ENCODE measurements at places on chromosomes 6 and 20.

- peak; percentile 33 for DNase-seq
These were observed 39.2 kb downstream of the ZMYND8 start for GRCh38 chr20:47317127-47317895.

DNA sequence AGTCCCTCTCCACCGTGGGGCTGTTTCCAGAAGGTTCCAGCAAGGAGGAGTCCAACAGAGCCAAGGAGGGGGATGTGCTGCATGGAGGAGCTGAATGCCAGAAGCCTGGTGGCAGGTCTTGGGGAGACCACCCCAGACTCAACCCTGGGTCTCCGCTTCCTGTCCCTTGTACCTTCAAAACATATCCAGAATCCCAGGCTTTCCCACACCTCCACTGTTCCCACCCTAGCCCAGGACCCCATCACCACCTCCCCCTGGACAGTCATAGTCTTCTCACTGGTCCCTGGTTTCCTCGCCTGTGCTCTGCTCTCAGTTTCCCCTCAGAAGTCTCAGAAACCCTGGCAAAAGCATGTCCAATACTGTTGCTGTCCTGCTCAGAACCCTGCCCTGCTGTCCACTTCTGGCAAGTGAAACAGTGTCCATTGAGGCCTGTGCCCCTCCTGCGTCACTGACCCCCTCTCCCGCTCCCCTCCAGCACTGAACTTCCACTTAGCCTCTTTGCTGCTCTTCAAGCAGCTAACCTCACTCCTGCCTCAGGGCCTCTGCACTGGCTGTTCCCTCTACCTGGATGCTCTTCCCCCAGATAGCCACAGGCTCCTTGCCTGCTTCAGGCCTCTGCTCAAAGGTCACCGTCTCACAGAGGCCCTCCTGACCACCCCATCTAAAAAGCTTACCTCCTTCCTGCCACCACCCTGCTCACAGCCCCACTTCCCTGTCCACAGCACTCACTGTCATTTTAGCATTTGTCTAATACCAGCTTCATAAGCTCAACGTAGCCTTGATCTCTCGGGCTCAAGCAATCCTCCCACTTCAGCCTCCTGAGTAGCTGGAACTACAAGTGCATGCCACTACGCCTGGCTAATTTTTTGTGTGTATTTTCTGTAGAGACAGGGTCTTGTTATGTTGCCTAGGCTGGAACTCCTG is 169.2 kb downstream of the GRM4 start:
- DNase-seq = no peak

DNA sequence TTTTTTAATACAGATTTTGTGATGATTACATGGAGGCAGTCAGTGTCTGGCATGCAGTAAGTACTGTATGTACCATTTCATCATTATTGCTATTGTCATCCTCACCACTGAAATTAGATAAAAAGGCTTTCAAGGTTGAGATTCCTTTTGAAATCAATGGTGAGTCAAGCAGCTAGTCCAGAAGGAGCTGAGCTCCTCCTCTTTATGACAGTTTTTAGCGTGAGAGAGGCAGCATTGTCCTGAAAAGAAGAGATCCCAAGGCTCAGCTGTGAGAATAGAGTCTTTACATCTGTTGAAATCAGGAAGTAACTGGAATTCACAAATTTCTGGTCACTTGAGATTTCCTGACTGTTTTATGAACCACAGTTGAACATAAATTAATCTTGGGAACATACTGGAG is 161.9 kb downstream of the PAX1 start:
- no peak for DNase-seq

DNA sequence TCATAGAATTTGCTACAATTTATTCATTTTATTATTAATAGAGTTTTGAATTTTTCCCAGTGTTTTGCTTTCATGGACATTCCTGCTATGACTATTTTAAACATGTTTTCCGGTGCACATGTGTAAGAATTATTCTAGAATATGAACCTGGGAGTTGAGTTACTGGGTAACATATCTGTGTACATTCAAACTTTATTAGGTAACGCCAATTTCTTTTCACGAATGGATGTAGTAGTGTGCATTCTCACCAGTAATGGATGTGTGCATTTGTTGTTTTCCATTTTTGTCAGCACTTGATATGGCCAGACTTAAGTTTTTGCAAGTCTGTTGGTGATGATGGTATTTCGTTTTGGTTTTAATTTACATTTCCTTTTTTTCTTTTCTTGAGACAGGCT is 118.8 kb downstream of the CDKAL1 start:
- no peak for DNase-seq

- DNase-seq = no peak
These were observed 203.7 kb downstream of the SYNDIG1 start for GRCh38 chr20:24672886-24673677.

DNA sequence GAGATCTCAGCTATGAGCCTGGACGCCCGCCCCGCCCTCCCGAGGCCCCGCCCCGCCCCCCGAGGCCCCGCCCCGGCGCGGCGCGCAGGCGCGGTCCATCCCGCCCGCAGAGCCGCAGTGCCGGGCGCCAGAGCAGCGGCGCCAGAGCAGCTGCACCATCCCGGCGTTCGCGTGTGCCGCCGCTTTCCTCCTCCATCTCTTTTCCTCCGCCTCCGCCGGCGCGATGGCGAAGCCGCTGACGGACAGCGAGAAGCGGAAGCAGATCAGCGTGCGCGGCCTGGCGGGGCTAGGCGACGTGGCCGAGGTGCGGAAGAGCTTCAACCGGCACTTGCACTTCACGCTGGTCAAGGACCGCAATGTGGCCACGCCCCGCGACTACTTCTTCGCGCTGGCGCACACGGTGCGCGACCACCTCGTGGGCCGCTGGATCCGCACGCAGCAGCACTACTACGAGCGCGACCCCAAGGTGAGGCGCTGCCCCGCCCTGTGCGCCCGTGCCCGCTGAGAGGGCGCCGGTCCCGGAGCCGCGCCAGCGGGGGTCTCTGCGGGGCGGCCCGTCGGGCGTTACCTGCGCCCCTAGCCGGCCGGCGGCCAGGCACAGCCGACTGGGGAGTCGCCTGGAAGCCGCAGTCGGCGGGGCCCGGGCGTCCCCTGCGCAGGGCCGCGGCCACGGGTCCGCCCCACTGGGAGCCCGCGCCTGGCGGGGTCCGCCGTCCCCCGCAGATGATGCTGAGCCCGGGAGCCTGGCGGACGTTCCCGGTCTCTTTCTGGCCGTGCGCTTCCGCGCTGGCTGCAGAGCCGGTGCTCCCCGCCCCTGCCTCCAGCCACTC is at the start of gene PYGB:
Gene PYGB, plus strand, starts transcription at position 130 of the 830 bp plus-strand sequence. Its CDS starts 94 bp downstream, at position 224.
- peak; percentile 80 for DNase-seq

DNA sequence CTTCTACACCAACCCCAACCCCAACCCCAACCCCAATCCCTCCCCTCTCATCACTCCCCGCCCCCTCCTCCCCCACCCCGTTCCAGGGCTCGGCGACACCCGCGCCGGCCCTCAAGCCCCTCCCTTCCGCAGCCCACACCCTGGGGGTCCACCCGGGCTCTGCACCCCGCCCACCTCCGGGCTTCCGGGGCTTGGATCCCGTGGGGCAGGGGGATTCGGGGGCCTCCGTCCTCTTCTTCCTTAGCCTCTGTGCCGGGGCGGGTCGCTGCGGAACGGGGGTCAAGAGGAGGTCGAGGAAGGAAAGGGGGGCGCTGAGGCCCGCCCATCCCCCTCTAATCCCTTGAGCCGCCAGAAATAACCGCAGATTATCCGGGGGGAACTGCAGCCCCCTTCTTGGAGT is 690 bp downstream of the TULP1 start:
- no peak for DNase-seq

DNA sequence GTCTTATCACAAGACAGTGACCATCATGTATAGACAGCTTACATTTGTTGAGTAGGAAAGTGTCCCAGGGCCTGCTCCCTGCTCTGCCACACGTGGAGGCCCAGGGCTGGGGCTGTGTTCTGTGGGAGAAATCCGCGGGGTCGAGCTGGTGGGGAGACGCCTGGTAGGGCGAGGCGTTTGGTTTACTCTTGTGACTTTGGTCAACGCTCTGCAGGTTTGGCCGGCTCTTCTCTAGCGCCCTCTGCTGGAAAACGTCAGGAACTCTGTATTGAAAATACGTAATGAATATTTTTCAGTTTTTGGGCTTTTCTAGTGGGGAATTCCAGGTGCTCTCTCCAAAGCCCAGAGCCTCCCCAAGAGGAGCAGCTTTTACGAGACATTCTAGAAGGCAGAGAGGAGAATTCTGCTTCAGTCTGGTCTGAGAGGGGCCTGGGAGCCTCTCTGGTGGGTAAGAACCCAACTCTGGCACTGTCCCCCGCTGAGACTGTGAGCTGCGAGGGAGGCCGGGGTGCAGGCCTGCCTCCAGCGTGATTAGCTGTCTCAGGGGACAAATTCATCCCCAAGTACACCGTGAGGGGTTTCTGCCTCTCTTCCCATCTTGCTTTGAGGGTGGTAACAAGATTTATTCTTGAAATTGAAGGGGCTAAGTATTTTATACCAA is 112.6 kb upstream of the RALGAPA2 start:
- peak; percentile 74 for DNase-seq

DNA sequence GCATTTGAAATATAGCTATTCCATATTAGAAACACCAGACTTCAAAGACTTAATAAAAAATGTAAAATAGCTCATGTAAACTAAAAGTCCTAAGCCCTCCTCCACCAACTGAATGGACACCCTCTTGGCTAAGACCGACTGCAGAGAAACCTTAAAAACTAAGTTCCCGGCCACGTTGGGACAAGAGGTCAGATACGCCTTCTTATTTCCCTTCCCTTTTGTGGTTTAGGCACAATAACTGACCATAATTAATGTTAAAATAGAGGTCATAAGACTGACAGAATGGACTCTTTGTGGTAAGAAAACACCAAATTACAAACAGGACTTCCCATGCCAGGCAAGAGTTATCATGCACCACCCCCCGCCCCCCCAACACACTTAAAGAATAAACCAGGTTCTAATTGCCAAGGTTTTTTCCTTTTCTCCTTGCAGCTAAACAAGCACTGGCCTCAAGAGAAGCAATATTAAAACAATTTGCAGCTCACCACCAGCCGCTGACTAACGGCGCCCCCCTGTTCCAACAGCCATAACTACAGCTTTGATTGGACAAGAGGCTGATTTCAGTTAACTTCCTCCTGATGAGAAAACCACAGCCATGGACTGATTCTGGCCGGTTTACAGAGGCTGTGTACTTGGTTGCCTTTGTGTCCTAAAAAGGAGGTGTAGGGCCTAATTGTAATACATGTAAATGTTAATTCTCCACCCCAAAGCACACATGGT is 10.7 kb upstream of the LAMP5 start:
- no peak for DNase-seq

GRCh38 chr6:43269273-43270007 is 26.2 kb downstream of the TTBK1 start:
- DNase-seq = no peak

GRCh38 chr20:63265891-63266515 is 6.6 kb upstream of the ARFGAP1 start:
- DNase-seq = no peak

DNA sequence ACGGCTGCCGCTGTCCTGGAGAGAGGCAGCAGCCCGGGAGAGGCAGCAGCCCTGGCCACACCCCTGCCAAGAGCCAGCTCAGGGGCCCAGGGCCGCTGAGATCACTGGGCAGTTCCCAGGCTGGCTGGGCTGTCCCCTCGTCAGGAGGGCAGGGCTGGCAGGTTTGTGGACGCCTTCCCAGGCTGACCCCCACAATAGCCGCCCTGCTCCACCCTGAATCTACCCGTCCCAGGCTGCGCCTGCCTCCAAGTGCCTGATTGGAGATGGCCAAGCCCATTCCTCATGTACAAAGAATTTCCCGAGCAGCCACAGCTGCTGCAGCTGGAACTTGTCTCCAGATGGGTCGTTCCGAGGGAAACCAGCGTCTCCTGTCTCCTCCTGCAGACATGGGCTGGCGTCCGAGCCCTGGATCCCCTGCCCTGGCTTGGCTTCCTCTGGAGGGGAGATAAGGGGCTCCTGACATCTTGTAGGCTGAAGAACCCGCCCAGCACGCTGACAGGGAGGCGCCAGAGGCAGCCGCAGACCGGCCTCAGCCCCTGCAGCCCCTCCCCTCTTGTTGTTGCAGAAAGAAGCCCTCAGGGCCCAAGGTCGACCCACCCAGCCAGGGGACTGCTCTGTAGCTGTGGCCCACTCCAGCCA is 9.4 kb upstream of the GATA5 start:
- DNase-seq = no peak

DNA sequence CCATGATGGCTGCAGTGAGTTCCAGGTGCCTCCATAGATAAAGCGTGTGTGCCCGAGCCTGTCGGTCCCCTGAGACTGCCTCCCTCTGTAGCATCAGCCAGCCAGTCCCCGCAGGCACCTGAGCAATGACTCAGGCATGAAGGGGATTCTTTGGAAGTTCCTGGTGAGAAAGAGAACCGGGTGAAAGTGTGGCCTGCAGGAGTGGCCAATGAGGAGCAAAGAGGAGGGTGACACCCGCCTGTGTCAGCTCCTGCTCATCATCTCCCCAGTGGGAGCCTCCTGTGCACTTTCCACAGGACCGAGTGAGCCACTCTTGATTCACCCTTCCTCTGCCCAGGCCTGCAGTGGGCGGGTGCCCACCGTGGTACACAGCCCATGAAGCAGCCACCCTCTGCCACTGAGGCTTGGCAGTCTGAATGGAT is 71.2 kb upstream of the PTPN1 start:
- DNase-seq = no peak

DNA sequence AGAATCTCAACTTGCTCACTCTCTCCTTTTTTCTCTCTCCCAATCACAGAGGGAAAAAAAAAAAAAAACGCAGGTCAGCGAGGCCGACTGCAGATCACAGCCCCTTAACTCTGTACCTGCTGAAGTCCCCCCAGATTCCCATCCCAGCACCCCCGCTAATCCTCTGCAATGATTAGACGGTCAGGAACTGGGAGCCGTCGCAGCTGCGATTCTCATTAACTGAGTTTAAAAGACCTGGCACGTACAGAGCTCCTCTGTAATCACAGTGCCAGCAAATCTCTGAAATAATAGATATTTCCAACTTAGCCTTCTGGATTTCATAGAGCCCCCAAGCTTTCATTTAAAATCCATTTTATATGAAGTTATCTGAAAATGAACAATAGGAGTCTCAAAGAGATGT is 84.4 kb downstream of the ANKRD60 start:
- DNase-seq = no peak

GRCh38 chr6:108714101-108714765 is 134.0 kb upstream of the ARMC2 start:
- no peak for DNase-seq

DNA sequence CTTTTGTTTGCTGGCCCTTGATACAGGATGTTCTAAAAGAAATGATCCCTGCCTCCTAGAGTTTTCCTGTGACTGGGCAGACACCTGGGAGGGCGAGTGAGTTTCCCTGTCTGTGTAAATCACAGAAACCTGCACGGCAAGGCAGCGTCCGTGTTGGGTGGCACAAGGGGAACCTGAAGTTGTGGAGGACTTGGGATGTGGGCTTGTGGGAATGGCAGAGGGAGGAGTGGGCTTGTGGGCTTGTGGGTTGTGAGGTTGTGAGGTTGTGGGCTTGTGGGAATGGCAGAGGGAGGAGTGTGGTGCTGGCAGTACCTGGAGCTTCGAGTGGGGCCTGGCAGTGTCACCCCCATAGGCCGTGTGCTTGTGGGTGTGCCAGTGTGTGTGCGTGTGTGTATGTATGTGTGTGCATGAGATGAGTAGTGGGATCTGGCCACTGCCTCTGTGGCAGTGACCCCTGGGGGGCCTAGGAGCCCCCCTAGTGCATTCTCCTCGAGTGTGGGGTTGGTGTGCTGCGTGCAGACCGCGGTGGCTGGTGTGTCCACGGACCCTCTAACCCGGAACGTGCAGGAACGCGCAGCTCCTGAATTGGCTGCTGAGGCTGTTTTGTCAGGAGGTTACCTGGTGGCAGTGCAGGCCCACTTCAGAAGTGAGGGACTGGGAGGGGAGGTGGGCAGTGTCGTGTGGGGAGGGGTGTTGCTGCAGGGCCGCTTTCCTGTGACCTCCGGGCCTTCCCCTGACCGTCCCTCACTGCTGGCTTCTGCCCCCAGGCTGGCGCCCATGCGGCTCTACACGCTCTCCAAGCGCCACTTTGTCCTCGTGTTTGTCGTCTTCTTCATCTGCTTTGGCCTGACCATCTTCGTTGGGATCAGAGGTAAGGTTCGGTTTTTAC is 13.0 kb downstream of the TMEM181 start:
- no peak for DNase-seq

Data from endothelial cell (in vitro differentiated cells).